ENCODE measurements at places on chromosomes 1 and 21. TPM values are rescaled to one million over a fixed set of nuclear protein-coding genes. Genes with fewer than 3 reads are reported as not detected.

DNA sequence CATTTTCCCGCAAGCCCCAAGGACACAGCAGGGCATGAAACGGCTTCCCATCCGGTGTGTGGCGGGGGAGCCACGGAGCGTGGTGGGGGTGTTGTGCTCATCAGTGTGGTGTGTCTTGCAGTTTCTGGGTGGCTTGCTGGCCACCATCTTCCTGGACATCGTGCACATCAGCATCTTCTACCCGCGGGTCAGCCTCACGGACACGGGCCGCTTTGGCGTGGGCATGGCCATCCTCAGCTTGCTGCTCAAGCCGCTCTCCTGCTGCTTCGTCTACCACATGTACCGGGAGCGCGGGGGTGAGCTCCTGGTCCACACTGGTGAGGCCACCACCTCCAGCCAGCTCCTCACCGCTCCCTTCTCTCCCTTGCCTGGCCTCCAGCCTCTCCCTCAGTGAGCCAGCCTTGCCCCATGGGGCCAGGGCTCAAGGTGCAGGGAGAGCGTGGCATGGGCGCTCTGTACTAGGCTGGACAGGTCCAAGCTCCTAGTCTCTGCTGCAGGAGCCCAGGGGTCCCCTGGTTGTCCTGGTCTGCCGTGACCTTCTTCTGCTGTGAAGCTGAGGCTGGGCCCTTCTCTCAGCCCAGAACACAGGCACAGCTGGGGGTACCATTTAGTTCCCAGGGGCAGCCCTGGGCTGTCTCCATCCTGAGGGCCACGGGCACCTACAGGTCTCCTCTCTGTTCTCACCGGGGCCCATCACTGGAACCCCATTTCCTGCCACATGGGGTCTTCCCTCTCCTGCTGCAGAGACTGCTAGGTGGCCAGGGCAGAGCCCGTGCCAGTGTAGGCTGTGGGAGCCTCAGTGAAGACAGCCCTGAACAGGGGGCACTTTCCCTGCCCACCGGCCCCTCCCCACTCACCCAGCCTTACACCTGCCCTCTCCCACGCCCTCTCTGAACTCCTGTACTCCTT lies 12.6 kb downstream of the AGTRAP start:
- H3K27ac ChIP-seq = no peak overlapping the region
- no peak overlapping the region for H3K4me3 ChIP-seq
- no peaks in the 10 kb centered on the region for H3K27me3 ChIP-seq
- H3K36me3 ChIP-seq = peaks cover 53% of the 10 kb centered on the region
- no peak for DNase-seq

- no peaks in the 10 kb centered on the region for H3K36me3 ChIP-seq
- no peaks in the 10 kb centered on the region for H3K27me3 ChIP-seq
- no peak overlapping the region for H3K27ac ChIP-seq
- peaks cover 13% of the 10 kb centered on the region for H3K4me1 ChIP-seq
- no peak overlapping the region for H3K4me3 ChIP-seq
Measured at GRCh38 chr1:155184351-155184811, 10.7 kb downstream of the TRIM46 start.

- no peak for DNase-seq
- no peak overlapping the region for H3K4me3 ChIP-seq
- H3K27me3 ChIP-seq = no peaks in the 10 kb centered on the region
- H3K36me3 ChIP-seq = peaks cover 4% of the 10 kb centered on the region
Measured at GRCh38 chr1:186178426-186179043, 196.5 kb downstream of the TPR start.

GRCh38 chr1:170630977-170631376 lies 33.0 kb upstream of the PRRX1 start:
- H3K27me3 ChIP-seq = no peaks in the 10 kb centered on the region
- H3K27ac ChIP-seq = no peak overlapping the region
- H3K4me1 ChIP-seq = no peaks in the 10 kb centered on the region
- no peak for DNase-seq
- H3K36me3 ChIP-seq = no peaks in the 10 kb centered on the region

The AGRN gene
- 135 TPM for total RNA-seq

The ACTL8 gene
- not detected for total RNA-seq

All from upper lobe of right lung (tissue), 1 donor.